ENCODE measurements at places on chromosomes 16 and 17.

DNA sequence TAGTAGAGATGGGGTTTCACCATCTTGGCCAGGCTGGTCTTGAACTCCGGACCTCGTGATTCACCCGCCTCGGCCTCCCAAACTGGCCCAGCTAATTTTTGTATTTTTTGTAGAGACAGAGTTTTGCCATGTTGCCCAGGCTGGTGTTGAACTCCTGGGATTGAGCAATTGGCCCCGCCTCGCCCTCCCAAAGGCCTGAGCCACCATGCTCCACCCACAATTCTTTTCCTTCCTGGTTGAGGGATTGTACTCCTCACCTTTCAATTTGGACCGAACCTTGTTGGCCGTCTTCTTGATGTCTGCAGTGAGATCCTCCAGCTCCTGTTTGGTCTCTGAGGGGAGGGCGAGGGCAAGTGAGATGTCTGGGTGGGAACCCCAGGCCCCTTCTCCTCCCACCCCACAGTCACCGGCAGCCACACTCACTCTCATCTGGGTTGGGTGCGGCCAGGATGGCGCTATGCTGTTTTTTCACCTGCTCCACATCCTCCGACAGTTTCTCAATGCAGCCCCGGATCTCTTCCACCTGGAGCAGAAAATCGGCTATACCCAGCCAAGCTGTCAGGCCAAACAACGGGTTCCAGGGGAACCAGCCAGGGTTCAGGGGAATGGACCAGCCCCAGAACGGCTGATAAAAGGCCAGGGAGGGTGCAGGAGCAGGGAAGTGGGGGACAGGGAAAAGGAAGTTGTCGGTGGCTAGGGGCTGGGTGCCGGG is 9.6 kb downstream of the STX1B start:
- no peak for DNase-seq

GRCh38 chr17:83186751-83187421 is 107.5 kb downstream of the METRNL start:
- no peak for DNase-seq

GRCh38 chr17:69508814-69509213 is 94.3 kb downstream of the MAP2K6 start:
- no peak for DNase-seq

GRCh38 chr16:31094424-31095120 is at the start of gene VKORC1:
Gene VKORC1, minus strand, starts transcription at chr16:31094797. Its CDS starts 68 bp downstream, at chr16:31094729.
- peak; percentile 70 for DNase-seq

GRCh38 chr17:42290577-42290976 is 2.3 kb downstream of the STAT5A start:
- no peak for DNase-seq

GRCh38 chr17:3921006-3921405 is 4.7 kb upstream of the P2RX1 start:
- no peak for DNase-seq

DNA sequence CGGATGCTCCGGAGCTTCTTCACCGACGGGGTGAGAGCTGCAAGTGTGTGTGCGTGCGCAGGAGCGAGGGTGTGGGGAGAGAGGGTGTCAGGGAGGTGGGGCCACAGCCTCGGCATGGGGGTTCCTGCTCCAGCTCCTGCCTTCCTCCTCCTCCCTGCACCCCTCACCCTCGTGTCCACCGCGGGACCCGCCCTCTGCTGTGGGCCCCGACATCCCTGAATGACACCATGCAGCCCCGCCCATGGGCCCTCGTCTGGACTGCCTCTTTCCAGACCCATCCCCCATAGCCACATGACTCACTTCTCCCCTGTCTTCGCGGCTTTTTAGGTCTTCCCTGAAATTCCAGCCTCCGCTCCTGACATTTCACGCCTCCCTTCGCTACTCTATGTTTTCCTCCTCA is 41.6 kb downstream of the ARHGAP23 start:
- DNase-seq, result no peak

DNA sequence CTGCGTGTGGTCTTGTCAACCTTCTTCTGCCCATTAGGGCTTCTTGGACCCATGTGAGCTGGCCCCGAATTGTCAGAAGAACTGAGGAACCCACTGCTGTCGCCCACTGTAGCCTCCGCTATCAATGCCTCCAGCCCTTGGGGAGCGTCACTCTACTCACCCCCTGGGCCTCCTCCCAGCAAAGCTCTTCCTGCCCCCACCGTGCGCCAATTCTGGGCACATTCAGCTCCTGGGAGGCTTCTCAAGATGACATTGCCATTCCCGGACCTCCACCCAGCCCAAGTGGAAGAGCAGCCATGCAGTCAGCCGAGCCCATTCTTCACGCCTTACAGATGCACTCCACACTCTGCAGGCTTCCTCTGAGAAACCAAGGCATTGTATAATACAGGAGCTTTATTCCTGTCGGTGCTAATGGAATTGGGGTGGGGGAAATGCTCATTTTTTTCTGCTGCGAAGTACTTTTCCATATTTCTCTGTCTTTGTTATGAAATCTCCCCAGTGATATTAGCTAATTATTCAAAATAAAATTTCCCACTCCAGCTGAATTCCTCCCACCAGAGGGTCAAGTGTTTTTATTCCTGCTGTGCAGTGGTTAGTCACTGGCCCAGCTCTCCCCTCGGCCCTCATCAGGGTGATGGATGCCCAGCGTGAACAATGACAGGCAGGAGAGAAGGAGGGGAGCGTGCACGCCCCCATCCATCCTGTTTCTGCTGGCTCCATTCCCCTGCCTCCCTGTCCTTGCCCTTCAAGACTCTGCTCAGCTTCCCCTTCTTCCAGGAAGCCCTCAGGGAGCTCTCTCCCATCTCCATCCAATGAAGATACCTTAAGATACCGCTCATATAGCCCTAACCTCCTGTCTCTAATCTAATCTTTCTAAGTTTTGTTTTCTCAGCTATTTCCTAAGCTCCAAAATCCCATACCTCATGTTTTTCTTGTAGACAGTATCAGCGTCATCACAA is 87.7 kb downstream of the C16orf95 start:
- no peak for DNase-seq

- no peak for DNase-seq
Observed at GRCh38 chr17:12388226-12388625, 277.5 kb upstream of the MYOCD start.

DNA sequence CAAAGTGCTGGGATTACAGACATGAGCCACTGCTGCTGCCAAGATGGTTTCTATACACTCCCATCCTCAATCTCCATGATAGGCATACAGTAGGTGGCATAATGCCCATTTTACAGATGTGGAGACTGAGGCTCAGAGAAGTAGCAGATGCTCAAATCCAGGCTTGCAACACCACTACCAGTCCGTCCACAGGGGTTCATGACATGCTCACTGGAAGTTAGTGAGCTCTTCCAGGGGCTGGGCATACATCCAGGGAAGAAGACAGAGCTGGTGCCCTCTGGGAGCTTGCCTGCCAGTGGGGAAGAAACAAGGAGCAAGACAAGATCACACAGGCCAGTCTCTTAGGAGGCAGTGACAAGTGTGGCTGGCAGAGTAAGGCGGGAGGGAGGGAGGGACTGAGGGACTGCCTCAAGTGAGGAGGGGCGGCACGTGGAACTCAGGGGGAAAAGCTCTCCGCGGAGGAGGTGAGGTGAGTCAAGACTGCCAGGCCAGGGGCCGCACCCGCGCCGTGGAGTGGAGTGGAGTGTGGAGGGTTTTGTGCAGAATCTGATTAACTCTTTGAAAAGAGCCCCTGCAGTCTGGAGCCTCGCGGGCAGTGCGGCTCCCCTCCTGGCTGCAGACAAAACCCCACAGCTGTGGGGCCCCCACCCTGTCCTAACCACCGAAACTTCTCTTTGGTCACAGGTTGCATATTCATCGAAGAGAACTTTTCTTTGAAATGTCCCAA is 27.9 kb downstream of the SREBF1 start:
- DNase-seq, result no peak

All from stimulated activated CD4-positive, alpha-beta T cell treated with anti-CD3 and anti-CD28 coated beads, Interleukin-1b, Interleukin-23, amount 100 ng/mL, for 1 hour (primary cell).